Anterior cingulate cortex (tissue), 58 donors: ENCODE measurements at places on chromosomes 16 and 17.
A peak's percentile ranks its signal among the peaks of the same experiment; 100 is the strongest.

- no peak for DNase-seq
Measured at GRCh38 chr17:74785981-74786360, 9.8 kb upstream of the NAT9 start.

DNA sequence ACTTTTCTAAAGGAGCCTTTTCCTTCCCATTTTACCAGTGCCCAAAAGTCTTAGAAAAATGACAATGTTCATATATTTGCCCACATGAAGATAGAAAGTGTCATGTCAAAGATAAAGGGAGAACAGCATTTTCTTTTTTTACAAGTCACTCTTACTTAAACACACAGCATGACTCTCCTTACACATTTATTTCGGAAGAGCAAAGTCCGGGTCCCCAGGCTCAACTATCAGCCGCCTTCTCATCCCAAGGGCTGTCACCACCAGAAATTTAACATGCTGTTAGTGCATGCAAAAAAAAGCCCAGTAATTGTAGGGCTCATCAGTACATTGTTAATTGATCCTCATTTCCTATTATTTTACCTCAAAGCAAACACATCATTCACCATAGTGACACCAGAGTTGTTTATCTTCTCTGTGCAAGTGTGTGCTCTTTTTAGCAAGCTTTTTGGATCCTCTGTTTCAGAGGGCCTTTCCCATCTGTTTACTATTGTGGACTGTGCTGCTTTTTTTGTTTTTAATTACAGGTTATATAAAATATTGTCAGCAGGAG lies 560.3 kb downstream of the WWOX start:
- DNase-seq, result no peak

GRCh38 chr16:67936880-67937605 lies 393 bp upstream of the PSMB10 start:
- DNase-seq, result no peak

- DNase-seq, result no peak
Measured at GRCh38 chr16:69033151-69033949, 72.1 kb upstream of the HAS3 start.

GRCh38 chr16:60001523-60001922 lies 1267.4 kb upstream of the GOT2 start:
- DNase-seq, result no peak

DNA sequence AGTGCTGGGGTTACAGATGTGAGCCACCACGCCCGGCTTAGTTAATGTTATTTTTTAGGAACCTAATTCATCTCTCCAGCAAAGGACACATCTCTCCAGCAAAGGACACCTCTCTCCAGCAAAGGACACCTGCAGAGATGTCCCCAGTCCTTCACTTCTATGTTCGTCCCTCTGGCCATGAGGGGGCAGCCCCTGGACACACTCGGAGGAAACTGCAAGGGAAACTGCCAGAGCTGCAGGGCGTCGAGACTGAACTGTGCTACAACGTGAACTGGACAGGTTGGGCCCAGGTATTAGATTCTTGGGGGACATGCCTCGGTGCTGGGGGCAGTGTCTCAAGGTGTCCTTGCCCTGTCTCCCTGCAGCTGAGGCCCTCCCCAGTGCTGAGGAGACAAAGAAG lies 4.7 kb downstream of the PFAS start:
- peak; percentile 10 for DNase-seq

GRCh38 chr16:84511831-84512230 lies 7.4 kb upstream of the MEAK7 start:
- no peak for DNase-seq

DNA sequence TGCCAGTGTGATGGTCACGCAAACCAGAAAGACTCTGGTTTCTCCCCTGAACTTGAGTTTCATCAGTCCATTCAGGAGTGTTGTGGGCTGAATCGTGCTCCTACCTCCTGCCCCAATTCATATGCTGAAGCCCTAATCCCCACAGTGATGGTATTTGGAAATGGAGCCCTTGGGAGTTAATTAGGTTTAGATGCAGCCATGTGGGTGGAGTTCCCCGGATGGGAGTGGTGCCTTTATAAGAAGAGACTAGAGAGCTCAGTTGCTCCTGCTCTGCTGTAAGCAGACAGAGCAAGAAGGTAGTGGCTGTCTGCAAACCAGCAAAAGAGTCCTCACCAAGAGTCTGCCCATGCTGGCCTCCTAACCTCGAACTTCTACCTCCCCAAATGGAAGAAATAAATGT lies 160.3 kb upstream of the DYNLRB2 start:
- no peak for DNase-seq

GRCh38 chr17:49980703-49981197 lies 11.8 kb downstream of the DLX4 start:
- no peak for DNase-seq

GRCh38 chr17:41009301-41009760 lies 403 bp upstream of the KRTAP3-1 start:
- no peak for DNase-seq

- DNase-seq, result no peak
Measured at GRCh38 chr16:81286190-81286589, 28.6 kb upstream of the GAN start.

GRCh38 chr16:23863511-23864422 lies 28.0 kb downstream of the PRKCB start:
- no peak for DNase-seq

GRCh38 chr16:89733792-89734191 lies 12.5 kb downstream of the ZNF276 start:
- no peak for DNase-seq

DNA sequence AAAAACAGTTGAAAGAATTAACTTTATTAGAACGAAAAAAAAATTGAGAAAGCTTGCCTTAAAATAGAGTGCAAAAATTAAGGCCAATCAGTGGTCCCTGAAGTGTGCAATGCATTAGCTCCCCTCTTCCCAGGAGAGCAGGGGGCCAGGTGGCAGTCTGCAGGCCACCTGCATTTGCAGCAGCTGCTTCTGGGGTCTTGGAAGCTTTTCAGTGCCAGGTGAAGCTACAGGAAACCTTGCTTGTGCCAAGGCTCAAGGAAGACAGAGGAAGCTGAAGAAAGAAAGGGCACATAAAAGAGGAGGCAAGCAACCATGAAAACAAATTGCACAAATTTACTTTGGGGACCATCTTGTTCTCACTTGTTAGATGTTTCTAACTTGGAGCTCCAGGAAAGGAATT lies 50.5 kb upstream of the MTMR4 start:
- DNase-seq, result no peak

DNA sequence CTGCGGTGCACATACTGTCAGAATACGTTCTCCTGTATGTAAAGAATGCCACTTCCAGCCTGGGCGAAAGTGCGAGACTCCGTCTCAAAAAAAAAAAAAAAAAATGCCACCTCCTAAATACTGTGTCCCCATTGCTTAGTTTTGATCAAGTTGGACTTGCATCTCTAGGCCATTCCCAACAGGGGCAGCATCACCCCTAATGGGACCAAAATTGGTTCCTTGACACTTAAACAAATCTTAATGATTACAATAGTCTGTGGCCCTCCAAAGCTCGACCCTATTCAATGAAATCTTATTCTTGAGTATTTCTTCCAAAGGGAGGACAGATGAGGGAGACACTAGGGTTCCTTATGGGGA lies 154.7 kb upstream of the PLCG2 start:
- no peak for DNase-seq

GRCh38 chr16:16075488-16076422 lies 126.3 kb downstream of the ABCC1 start:
- peak; percentile 19 for DNase-seq

DNA sequence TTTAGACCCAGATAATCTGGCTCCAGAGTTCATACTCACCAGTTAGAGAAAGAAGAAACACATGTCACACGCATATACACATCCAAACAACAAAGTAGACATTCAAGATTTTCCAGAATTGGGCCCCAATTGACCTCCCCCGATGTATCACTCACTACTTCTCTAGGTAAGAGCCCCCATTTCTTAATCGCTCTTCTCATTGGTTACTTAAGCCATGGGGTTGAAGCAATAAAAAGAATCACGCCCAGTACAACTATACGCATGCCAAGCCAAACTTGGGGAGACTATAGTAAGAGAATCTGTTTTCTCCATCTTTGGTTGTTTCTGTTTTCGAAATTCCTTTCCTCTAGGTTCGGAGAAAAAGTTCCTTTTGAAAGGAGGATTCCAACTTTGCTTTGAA lies 565 bp downstream of the DDX52 start:
- DNase-seq, result no peak

- DNase-seq, result no peak
Measured at GRCh38 chr17:69734656-69735055, 320.2 kb downstream of the MAP2K6 start.

DNA sequence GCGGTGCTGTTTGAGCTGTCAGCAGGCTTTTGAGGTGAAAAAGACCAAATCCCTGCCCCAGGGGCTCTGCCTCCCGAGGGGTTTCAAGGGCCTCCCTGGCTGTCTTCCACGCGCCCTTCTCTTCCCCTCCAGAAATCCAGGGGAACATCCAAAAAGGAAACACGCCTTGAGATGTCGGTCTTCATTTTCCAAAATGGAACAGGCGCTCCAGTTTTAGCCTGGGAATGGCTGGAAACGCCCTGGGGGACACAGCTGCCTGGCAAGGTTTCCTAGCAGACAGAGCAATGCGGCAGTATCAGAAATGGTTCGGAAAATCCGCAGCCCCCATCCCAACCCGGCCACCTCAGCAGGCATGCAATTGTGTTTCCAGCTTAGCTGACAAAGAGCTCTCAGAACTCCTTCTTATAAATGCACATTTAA lies 16.6 kb upstream of the LITAF start:
- no peak for DNase-seq

GRCh38 chr17:37065486-37066321 lies 117.0 kb downstream of the AATF start:
- DNase-seq, result no peak

DNA sequence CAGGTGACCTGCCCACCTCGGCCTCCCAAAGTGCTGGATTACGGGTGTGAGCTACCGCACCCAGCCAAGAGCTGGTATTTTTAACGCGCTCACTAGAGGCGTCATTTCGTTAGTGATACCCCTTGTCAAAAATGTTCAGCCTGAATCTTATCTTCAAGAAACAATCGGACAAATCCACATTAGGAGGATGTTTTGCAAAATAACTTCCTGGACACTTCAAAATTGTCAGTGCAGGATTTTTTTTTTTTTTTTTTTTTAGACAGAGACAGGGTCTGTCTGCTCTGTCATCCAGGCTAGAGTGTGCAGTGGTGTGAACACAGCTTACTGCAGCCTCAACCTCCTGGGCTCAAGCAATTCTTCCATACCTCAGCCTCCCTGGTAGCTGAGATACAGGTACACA lies 63.0 kb downstream of the RMI2 start:
- no peak for DNase-seq

GRCh38 chr16:54954220-54954619 lies 23.6 kb downstream of the IRX5 start:
- DNase-seq, result no peak

GRCh38 chr16:11258553-11259492 lies 2.8 kb upstream of the SOCS1 start:
- DNase-seq, result peak; percentile 62

- no peak for DNase-seq
Measured at GRCh38 chr16:72902206-72902605, 145.7 kb downstream of the ZFHX3 start.

- DNase-seq, result peak; percentile 35
Measured at GRCh38 chr17:29076722-29077121, 33.8 kb downstream of the PIPOX start.

GRCh38 chr17:76519048-76519966 lies 18.1 kb upstream of the RHBDF2 start:
- DNase-seq, result no peak

DNA sequence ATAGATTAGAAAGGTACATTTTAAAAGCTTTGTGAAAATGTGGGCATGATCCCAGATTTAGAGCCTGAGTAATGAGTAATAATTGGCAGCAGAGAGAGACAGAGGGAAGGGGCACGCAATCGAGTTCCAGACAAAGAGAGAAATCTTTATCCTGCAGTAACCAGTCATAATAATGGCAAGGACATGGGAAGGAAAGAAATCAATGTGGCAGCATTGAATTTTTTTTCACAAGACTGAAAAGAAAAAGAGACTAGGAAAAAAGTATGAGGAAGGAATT lies 790.8 kb upstream of the SOX9 start:
- DNase-seq, result no peak

DNA sequence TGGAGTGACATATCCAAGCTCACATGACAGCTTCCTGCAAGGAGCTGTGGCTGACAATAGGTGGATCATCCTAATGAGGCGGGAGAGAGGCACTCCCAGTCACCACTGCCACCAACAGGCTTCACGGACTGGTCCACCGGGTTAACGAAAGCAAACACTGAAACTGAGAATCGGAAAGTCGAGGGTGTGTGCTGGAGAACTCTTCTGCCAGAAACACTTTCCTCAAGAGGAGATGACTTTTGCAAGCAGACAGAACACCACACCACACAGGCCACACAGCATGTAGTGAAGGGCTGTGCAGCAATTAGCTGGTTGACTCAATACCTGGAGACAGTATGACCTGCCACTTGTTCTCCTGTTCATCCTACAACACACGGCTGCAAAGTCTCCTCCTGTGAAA lies 53.0 kb upstream of the DNAJA2 start:
- DNase-seq, result no peak

- no peak for DNase-seq
Measured at GRCh38 chr17:2155573-2155972, 100.7 kb downstream of the HIC1 start.

DNA sequence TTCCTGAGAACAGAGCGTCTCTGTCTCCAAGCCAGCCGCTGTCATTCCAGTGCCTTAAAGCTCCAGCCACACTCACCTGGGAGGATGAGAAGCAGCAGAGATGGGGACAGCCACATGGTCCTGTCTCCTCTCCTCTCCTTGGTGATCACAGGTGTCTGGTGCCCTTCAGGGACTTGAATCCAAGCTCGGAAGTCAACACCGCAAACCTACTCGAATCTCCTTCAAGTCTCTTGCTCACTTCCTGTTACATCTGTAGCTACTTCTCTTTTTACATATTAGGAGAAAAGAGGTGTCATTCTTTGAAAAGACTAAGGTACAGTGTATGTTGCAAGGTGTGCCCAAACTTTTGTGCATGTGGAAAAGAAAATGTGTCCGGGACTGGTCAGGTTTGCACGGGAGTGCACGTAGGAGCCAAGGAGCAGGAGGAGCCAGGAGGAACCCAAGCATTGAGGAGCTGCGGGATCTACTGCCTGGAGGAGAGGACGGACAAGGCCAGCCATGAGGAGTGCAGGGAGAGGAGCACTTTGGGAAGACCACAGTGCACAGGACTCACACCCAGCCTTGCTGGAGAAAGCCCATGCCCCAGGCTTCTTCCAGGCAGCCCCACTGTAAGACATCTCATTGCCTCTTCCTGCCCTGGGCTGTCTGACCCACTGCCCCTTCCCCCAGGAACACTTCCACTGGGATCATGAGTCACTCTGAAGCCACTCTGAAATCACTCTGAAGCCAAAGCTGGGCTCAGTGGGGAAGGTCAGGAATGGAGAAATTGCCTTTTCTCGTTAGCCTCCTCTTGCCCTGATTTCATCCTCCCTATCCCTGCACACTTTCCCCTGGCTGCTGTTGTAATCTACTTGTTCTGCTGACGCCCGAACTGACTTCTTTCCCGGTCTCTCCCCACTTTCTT lies at the start of gene CD300LD:
Gene CD300LD (minus strand): TSS at position 197 of the 904 bp plus-strand sequence. CDS start 81 bp downstream, at position 116.
- no peak for DNase-seq

DNA sequence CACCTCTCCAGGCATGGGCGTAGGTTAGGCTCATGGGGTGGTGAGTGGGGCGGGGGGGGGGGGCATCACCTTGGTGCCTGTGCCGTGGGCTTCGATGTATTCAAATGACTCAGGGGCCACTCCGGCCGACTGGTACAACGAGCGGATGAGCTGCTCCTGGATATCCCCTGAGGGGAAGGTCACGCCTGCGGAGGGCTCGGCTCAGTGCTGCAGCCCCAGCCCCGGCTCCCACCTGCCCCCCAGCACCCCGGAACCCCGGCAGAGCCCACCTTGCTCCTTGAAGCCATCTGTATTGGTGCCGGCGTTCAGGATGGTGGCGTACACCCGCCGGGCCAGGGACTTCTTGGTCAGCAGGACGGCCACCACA lies 5.4 kb downstream of the FASN start:
- no peak for DNase-seq

- no peak for DNase-seq
Measured at GRCh38 chr17:9928601-9929333, 23.7 kb upstream of the RCVRN start.
